Stomach (tissue), 19 donors: ENCODE measurements at places on chromosomes 5 and 9. TPM values are rescaled to one million over a fixed set of nuclear protein-coding genes. Genes with fewer than 3 reads are reported as not detected.

- peak; percentile 28 for DNase-seq
Observed at GRCh38 chr9:3018071-3018470, 174.2 kb upstream of the PUM3 start.

DNA sequence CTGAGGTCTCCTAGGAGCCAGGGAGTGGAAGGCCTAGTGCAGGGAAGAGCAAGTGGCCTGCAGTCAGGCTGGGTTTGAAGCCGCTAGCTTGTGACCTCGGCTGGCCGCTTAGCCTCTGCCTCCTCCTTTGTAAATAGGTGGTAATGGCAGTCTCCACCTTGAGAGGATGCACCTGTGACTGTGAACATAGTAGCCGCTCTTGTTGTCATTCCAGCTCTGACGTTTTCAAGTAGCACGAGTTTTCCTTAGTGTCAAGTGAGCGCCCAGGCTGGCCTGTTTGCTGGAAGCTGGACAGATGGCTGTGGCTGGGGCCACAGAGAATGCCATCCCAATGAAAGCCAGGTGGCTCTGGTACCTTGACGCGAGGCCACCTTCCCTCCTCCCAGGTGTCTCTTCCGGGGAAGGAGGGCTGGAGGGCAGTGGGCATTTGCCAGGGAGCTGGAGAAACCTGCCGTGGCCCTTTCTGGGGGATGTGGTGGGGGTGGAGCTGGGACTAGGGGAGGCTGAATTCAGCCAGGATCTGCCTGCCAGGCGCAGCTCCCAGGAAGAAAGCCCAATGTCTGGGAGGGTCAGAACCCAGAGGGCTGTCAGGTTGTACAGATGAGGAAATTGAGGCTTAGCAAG is 2.5 kb downstream of the ASS1 start:
- DNase-seq, result no peak

- peak; percentile 42 for DNase-seq
Observed at GRCh38 chr5:134527961-134528424, 2.5 kb downstream of the JADE2 start.

DNA sequence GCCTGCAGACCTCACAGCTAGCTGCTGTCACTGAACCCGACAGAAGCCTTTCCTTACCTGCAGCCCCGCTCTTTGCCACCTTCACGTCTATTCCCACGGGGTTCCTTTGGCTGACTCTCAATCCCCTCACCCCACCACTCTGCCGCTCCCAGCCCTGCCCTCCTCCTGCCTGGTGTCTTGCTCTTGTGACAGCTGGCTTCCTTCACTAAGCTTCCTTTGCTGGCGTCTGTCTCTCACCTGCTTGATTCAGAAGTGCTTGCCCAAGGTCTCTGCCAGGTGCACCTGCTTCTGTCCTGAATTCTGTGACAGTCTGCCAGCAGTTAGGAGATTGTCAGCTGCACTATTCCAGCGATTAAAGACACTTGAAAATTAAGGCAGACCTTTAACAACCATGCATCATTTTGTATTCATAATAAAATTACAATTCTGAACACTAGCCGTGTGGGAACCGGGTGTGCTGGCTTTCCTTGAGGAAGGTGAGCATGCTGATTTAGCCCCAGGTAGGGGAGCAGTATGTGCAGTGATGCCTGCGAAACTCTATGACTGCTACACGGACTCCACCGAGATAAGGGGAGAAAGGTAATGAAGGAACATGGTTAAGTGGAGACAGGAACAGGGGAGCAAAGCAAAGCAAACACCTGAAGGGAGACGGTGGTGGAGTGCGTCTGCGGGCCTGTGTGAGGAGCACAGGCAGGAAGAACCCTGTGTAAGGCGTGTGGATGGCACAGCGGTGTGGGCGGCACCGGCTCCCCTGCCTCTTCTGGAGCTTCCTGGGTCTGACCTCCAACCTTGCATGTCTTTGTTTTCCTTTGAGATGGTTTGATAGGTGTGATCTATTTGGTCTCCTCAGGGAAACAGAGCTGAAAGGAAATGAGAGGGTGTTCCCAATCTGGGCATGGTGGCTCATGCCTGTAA is 80.1 kb upstream of the CACNA1B start:
- DNase-seq, result no peak

GRCh38 chr5:60014331-60014730 is 120.8 kb upstream of the PDE4D start:
- no peak for DNase-seq

DNA sequence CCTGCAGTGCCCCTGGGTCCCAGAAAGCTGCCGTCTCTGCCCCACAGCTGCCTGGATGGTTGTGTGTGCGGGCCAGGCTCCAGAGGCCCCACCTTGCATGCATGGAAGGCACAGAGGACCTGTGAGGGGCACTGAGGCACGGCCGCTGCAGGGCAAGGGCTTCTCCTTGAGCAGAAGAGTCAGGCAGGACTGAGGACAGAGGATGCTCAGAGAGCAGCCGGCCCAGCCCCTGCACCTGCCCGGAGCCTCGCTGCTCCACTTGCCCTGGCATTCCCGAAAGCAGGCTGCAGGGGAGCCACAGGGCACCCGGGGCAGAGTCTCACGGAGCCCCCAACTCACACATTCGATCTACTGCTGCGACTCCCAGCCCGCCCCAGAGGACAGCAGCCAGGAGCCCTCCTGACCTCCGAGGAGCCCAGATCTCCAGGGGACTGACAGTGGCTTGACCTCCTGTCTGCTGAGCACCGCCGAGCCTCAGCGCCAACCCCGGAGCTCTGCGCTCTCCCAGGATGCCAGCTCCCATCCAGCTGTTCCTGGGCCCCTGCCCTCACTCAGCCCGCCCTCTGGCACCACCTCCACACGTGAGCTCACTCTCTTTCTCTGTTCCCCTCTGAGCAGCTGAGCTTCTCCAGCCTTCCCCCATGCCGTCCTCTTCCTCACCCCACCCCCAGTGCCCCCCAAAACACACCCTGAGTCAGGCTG is 95.0 kb downstream of the KCNT1 start:
- no peak for DNase-seq

The RBM27 gene
- total RNA-seq, result 16.8 TPM

DNA sequence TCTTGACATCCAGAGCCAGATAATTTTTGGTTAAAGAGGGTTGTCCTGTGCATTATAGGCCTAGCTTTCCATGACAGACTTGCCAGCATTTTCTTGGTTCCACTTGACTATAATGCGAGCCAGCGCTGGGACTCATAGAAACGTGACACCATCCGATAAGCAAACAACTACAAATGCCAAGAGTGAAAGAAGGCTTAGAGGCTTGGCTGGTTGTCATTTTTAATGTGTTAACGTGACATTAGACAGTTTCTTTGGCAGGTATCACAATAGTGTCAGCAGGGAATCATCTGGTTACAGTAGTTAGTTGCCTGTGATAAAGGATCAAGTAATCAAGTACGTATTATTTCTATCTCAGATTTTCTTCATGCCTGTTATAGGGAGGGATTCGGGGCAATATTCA is 20.0 kb upstream of the LIFR start:
- peak; percentile 39 for DNase-seq
